Bronchus fibroblast of lung (primary cell): ENCODE measurements at places on chromosomes 6 and 20. TPM values are rescaled to one million over a fixed set of nuclear protein-coding genes. Genes with fewer than 3 reads are reported as not detected.

Gene AIG1
- total RNA-seq = 21.5 and 29.9 TPM in 2 replicates

Gene CPNE5
- total RNA-seq = not detected in 2 replicates

Gene C6orf58
- total RNA-seq = not detected in 2 replicates

Gene TAAR2
- total RNA-seq = not detected in 2 replicates

Gene NHSL1
- 8.6 and 9.9 TPM in 2 replicates for total RNA-seq
